ENCODE measurements at places on chromosomes 4 and X.

DNA sequence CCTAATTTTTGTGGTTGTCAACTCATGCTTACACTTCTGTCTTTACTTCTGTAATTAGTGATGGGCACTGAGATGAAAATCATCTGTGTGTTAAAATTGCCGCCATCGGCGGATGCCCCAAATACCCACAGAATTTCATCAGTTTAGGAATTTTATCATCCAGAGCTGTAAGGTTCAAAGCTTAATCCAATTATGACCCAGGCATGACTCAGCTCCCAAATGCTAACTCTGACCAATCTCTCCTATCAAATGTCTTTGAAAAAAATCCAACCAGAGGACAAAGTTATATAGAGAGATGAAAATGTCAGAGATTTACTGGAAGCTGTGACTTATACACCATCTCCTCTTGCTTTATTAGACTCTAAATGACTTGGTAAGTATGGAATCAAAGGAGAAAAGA is 1048.7 kb upstream of the PRKX start:
- peak; percentile 7 for DNase-seq

GRCh38 chrX:34653811-34654210 is 3.3 kb downstream of the TMEM47 start:
- DNase-seq = no peak

DNA sequence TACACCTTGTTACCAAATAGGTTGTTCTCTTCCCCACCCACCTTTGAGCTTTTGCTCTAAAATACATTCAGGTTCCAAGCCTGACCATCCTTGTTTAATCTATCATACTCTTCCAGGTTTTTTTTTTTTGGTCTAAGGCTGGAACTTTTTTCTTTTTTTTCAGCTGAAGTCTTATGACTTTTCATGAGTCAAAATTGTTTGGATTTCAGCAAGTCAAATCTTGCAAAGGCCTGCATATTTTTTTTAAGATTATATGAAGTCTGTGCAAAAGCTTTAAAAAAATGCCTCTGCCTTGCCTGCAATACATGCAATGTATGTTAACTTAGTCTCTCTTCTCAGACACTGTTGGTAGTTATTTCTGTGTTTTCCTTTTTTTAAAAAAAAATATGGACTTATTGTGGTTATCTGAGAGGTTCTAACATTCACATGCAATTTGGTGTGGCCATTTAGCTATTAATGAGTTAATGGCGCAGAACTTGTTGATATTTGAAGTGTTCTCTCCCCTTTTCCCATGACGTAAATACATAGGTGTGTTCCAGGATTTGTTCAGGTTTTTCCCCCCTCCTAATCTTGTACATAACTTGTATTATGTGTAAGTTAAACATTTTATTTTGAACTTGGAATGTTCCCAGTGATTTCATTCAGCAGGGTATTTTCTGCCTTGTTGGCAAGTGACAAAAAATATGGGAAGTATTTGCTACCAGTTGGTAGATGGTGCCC is 58.7 kb downstream of the CCKAR start:
- DNase-seq = no peak

DNA sequence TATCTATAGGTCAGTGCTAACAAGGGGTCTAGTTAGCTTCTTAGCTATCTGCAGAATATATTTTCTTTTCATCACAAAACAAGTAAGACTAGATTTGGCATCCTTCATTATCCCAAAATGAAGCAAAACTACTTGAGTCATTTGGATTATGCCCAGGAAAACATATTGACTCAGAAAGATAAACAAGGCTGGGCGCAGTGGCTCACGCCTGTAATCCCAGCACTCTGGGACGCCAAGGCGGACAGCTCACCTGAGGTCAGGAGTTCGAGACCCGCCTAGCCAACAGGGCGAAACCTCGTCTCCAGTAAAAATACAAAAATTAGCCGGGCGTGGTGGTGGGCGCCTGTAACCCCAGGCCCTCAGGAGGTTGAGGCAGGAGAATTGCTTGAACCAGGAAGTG is 18.0 kb upstream of the MND1 start:
- DNase-seq = no peak

DNA sequence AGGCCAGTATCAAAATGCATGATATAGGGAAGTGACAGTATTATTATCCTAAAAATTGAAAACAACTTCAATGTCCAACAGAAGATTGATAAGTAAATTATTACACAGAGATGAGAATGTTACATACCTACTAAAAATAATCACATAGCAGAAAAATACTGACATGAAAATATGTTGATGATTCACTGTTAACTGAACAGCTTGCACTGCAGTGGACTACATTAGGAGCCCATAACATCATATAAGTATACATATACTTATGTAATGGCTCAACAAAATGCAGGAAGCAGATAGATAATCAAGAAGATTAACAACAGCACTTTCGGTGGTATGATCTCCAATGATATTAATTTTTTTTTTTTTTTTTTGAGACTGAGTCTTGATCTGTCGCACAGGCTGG is 7.1 kb downstream of the CLOCK start:
- DNase-seq = no peak

DNA sequence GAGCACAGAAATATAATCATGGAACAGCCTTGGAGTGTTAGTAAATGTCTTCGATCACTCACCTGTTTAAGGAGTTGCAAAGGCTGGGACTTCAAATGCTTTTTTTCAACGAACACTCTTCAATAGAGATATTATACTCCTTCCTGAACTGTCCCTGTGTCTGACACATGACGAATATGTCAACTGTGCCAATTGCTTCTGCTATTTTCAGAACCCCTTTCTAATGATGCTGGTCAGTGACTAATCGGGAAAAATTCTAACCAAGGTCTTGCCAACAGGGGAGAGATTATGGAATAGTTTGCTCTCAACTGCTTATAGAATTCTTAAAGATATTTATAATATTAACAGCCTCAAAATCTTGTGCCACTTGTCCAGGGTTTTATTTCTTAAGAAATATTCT is 8.5 kb upstream of the KLHL34 start:
- DNase-seq = no peak

DNA sequence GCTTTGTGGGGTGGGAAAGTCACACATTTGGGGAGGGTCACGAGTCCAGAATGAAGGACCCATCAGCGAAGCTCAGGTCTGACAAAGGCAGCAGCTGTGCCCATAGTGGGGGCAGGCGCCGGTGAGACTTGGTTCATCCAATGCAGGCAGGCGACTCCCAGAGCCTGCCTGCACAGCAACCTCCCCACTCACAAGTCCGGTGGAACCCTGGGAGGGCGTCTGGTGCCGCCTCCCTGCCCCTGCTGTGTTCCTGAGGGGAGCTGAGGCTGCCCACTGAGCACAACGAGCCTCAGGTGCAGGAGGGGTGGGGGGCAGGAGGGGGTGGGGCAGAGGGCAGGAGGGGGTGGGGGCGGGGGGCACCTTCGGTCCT is 13.7 kb downstream of the LRPAP1 start:
- no peak for DNase-seq

- DNase-seq = no peak
These were observed 677.8 kb downstream of the ADGRL3 start for GRCh38 chr4:61877893-61878292.

GRCh38 chr4:147733716-147734344 is 1.9 kb downstream of the ARHGAP10 start:
- peak; percentile 86 for DNase-seq

DNA sequence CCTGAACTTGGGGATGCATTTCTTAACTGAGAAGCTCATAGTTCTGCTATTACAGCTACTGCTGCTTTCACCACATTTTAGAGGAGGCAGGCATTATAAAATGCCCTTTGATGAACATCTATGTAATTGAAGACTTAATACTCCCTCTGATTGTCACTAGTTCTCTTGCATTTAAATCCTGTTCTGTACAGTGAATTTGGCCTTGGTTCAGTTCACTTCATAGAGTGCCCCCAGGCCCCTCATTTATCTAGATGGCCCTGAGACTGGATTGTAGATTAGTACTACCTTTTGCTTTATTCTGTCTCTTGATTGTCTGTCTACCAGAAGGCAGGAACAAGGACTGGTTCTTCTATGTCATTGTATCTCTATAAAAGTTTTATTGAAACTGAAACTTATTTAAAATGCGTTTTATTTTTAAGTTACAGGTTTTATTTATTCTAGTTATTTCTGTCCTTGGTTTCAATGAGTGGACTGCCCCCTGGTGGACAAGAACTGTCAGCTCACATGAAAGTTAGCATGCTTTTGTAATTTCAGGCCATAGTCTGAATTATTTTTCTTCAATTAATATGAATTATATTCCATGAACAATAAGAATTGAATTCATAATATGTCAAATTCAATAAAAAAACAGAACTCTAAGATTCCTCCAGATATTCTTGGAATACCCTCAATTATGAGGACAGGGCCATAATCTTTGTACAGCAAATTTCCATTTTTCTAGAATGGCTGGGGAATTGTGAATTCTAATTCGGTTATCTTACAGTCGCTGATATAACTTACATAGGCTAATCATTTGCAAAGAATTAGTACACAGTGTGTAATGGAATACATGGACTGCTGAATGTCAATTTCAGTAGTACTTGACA is 47.2 kb upstream of the TMEM33 start:
- peak; percentile 33 for DNase-seq

DNA sequence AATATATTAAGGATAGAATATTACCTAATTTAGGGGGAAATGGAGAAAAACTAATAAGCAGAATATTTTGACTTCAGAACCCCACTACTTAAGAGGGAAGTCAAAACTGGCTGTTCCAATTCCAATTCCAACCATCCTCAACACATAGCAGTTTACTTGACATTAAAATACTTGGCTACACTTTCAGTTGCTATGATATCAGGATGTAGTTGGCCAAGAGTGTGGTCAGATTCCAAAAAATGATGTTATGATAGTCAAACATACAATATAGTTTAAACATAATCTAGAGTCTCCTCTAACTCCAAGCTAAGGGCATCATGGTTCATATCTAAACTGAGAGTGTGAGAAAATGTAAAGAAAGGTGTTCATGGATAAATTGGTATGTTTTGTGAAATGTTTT is 16.5 kb upstream of the SMIM14 start:
- DNase-seq = peak; percentile 17

Measured in foreskin fibroblast (primary cell).